CD14-positive monocyte (primary cell): ENCODE measurements at places on chromosomes 5 and 9.
A peak's percentile ranks its signal among the peaks of the same experiment; 100 is the strongest.

- no peak for DNase-seq
Observed at GRCh38 chr9:94164806-94165549, 80.7 kb downstream of the PTPDC1 start.

GRCh38 chr5:57441557-57441956 is 41.1 kb downstream of the ACTBL2 start:
- DNase-seq, result no peak

DNA sequence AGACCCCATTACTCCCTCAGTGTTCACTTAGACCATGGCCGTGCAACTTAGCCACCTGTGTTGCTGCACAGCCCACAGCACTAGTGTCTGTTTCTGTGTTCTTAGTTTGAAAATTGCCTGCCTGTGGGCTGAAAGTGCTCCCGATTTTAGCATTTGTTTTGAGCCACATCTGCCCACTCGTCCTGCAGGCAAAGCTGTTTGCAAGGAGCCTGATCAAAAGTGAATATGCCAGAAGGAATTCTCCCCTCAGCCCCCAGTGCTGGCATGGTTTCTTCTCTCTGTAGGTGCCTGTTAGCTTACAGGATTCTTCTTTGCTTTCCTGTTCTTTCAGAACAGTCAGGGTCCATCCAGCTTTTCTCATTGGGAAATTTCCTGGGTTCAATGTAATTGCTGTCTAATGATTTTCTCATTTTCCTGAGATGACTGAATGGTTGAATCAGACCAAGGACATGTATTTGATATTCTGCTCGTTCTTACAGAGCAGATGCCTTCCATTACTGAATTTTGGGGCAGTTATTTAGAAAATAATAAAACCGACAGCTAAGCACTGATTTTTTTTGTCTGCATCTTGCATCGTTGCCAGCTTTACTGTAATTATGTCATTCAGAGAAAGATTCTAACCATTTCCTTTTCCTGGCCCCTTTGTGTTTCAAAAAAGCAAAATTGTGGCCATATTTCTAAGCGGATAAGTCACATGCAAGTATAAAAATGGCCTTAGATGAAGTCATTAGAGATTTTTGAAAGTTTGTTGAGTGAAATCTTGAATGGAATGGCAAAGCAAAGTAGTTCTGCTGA is 111.1 kb upstream of the CKMT2 start:
- DNase-seq, result no peak

DNA sequence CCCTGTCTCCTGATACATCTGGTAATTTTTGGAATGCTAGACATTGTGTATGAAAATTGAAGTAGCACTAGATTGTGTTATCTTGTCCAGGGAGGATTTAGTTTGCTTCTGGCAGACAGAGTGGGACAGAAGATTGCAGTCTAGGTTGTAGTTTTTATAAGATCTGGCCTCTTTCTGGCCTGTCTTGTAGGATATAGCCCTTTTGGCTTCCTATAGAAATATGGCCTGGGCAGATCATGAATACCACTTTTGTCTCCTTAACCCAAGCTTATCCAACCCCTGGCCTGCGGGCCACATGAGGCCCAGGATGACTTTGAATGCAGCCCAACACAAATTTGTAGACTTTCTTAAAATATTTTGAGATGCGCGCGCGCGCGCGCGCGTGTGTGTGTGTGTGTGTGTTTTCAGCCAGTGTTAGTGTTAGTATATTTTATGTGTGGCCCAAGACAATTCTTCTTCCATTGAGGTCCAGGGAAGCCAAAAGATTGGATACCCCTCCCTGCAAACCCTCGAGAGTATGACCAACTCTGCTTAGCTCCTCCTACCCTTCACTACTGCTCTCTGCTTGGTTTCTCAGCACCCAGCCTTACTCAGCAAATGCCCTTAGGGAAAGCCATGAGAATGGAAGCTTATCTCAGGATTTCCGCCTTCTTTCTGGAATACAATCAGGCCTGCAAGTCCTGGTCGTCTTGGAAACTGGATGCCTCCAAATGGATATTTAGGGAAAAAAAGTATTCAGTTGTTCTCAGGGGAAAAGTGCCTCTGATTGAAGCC is 26.5 kb downstream of the ANKRD33B start:
- DNase-seq, result no peak

DNA sequence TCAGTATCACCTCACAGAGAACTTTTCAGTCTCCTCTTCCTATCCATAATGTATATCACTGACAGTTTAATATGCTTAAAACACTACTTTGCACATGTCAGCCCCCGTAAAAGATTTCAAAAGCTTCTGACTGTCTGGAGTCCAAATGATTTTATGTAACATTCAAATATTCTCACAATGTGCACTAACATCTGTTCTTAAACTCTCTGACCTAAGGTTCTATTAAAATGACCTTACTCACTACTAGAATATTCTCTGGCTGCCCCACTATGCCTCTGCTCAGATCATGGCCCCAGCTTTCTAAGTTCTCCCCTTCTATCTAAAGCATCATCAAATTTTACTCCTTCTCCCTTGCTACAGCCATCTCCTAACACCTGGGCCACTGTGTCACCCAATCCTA is 52.5 kb downstream of the AP3B1 start:
- DNase-seq, result no peak

DNA sequence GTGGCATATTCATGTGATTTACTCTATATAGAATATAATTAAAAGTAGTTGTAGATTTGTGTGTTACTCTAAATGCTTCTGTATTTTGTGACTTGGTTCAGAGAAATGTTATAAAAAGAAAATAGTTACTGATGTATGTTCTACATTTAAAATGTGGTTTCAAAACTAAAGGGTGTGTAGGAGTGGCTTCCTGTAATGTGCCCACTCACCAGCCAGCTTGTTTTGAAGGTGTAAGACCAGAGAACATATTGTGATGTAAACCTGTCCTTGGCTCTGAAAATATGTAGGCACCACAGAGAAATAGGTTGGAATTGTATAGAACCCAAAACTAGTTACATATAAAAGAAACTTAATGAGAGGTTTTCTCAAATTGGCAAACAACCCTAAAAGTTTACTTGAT is 51.2 kb upstream of the ARRDC3 start:
- no peak for DNase-seq

DNA sequence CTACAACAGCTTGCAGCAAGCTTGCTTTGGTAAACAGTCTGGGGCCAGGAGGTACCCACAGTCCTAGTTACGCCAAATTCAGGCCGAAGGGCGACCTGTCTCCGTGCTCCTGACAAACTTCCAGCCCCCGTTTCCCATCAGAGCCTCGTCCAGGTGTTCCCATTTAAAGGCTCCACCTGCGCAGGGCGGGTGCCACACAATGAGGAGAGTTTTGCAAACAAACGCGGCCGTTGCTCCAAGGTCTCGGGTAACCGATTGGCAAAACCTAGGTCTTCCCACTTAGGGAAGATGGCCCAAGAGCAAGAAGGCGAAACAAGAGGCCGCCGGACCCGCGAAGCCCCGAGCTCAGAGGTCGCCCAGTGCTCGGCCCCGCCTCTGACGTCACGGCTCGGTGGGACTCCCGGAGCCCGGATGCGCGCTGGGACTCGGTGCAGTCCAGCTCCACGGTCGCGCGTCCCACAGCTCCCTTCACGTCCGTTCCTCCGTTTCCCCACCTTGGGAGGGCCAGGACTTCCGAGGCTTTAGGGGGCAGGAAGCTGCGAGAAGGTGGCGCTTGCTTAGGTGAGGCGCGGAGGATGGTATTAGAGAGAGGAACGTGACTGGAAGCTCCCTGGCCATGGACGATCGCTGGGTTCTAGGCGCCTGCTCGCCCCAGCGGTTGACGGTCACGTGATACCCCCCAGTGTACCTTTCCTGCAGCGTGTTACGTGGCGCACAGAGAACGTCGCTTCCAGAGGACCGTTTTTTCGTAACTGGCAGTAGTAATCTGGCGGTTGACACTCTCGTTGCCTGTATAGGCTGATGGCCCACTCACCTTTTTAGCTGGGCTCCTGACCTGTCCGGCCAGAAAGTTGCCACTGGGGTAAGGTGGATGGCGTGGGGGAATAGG is 41.8 kb upstream of the KDM4C start:
- DNase-seq, result peak; percentile 54

DNA sequence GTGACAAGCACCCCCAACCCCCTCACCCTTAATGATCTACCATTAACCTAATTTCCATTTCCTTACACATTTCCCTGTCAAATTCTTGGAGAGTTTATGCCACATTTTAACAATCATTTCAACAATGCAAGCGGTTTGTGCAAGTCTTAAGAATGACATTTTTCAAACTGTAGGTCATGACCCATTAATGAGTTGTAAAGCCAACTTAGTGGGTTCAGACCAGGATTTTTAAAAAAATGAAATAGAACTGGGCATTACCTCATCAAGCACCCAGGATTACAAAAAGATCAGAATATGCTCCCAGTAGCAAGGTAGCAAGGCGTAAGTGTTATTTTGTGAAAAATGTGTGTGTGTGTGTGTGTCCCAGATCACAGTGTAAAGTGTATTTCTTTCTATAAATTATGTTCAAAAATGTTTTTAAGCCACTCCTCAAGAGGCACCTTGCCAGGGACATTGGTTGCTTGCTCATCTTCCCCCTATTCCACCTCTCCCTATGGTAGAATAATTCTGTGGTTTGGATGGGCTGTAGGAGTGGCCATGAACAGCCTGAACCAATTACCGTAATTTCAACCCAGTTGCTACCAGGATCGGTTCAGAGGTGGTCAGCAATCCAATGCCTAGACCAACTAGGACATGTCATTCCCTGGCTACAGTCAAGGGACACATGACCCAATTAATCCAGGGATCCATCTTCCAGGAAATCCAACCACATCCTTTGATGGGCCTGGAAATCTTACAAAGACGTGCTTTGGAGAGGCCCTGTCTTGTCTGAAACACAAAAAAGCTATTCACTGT is 14.4 kb upstream of the TGFBR1 start:
- DNase-seq, result no peak

- no peak for DNase-seq
Observed at GRCh38 chr5:16744164-16744880, 127.5 kb upstream of the RETREG1 start.

GRCh38 chr5:149409268-149409948 is 30.3 kb upstream of the IL17B start:
- DNase-seq, result no peak

DNA sequence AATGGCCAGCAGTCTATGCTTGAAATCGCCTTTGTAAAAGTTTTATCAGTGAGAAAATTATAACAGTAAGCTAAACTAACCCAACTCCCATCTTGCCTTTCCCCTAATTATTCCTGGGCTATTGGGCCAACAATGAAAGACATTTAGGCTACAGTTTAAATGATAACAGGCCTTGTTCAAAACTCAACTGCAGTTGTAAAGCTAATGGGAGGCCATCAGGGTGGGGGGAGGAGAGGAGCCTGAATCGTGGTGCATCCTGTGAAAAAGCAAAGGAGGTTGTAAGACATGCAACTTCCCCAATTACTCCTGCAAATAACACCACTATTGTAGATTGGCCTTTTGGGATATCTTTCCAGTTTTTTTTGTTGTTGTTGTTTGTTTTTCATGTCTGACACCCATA is 53.8 kb downstream of the ACTL7B start:
- DNase-seq, result no peak

DNA sequence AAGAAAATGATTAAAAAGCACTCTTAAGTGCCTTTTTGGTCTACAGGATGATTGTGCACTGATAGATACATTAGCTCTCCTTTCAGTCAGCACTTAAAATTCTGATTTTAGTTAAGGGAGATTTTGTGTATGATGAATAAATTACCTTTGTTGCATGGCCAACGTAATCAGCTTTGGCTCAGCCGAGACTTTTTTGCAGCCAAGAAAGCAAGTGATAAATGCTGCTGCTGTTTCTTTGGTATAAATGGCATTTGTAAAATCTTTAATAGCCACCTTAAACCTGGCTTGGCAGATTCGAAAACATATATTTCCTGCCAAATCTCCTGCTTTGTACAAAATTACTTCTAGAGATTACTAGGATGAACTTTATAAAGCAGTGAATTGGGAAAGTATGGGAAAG is 147.7 kb downstream of the DCP2 start:
- DNase-seq, result no peak

DNA sequence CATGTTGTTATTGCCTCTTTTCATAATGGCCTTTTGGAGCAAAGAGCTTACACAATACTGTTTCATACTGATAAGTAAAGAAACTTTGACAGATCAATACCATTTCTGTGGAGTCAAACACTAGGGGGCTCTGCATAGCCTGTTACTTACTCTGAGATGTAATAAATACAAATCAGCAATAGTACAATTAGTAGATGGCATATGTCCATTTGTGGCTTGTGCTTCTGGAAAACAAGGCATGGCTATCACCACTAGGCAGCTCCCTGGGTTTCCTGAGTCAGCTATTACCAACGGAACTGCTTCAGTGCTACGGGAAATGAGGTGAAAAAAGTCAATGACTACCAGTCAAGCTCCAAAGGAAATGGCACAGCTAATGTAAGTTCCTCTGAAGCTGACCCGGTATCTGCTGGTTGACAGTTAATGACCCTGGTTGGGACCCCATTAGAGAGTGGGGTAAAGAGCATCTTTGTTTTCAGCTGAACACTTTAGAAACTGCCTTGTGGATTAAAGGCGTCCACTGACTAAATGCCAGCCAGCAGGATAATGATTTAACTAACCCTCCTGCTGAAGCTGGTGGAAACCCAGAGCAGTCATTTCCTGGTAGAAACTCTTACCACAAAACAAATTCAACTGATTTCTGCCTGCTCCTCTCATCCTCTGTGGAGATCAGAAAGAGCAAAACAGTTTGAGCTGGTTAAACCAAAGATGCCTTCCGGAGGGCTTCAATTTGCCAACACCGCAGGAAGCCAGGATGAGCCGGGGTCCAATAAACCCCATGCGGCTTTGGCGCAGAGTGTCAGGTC is 69.0 kb upstream of the FAM169A start:
- no peak for DNase-seq

- no peak for DNase-seq
Observed at GRCh38 chr5:107284822-107285525, 385.8 kb downstream of the EFNA5 start.

DNA sequence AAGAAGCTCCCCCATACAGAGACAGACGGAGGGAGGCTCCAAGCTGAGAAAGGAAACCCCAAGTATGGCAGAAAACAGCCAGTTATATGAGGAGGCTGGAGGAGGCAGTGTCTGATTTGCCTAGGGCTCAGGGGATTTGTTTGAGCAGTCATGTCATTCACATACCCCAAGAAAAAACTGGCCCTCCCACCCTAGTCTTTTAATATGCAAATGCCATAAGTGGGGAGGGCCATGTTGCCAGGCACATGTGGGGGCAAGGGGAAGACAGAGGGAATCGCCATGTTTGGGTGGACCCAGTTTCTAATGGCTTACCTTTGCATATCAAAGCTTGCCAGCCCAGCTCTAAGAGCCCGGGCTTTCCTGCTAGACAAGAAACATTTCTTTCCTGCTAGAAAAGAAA is 1163.8 kb downstream of the TAF11L14 start:
- no peak for DNase-seq

GRCh38 chr5:83503662-83504061 is 32.1 kb downstream of the VCAN start:
- DNase-seq, result no peak

DNA sequence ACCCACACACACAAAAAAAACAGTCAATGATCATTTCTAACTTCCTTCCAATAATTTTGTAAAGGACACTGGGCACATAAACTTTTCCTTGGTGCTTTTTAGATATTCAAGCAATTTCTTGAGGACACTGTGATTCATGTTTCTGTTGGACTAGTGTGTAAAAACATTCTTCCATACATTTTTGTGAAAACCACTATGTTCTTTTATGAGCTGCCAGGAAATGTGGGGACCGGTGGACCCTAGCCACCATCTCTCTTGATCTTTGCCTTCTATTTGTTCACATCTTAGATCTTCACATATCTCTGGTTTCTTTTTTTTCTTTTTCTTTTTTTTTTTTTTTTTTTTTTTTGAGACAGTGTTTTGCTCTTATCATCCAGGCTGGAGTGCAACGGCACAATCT is 287.4 kb downstream of the GLIS3 start:
- DNase-seq, result no peak

GRCh38 chr5:6551955-6552313 is 80.9 kb downstream of the NSUN2 start:
- DNase-seq, result no peak

GRCh38 chr5:62190173-62190572 is 115.8 kb upstream of the KIF2A start:
- no peak for DNase-seq
